ENCODE measurements at places on chromosomes 2 and 18. TPM values are rescaled to one million over a fixed set of nuclear protein-coding genes. Genes with fewer than 3 reads are reported as not detected.

DNA sequence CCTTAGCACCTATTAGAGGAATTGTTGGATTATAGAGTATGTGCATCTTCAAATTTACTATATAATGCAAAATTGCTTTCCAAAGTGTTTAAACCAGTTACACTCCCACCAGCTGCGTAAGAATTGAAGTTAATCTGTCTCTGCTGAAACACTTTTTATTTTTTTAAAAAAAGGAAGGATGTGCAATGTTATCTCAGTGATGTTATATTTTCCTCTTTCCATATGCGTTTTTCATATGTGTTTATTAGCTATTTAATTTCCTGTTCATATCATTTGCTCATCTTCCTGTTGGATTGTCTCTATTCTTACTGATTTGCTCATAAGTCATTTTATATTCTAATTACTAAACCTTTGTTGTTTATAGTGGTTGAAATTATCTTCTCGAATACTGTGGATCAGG, 63.2 kb upstream of the RFX8 start:
- no peak for DNase-seq

- DNase-seq, result no peak
These were observed 368 bp downstream of the TMEFF2 start for GRCh38 chr2:192194265-192194865.

DNA sequence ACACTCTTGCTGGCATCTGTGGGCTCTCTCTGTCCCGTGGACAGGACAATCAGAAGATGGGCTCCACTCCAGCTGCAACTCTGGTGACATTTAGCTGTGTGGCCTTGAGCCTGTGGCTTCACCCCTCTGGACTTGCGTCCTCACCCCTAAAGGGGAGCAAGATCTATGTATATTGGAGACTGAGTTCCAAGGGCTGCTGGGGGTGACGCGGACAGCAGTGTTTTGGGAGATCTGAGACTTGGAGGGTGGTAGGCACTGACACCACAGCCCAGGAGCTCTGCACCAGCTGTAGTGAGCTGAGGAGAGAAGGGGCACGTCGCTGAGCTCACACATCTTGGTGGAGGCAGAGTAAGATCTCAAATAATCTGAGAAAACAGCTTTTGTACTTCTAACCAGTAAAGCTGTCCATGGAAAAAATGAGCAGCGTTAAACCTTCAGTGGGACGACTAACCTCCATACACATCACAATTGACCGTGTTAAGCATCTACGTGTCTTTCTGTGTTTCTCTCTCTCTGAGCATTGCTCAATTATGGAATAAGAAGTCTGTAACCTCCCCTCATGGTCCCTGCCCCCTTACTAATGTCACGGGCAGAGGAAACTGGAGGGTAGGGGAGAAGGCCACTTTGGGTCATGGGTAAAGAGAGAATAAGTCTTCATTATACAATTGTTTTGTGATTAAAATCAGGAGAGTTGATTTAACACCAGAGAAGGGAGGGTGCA, 85.8 kb downstream of the SH3RF3 start:
- DNase-seq, result no peak

DNA sequence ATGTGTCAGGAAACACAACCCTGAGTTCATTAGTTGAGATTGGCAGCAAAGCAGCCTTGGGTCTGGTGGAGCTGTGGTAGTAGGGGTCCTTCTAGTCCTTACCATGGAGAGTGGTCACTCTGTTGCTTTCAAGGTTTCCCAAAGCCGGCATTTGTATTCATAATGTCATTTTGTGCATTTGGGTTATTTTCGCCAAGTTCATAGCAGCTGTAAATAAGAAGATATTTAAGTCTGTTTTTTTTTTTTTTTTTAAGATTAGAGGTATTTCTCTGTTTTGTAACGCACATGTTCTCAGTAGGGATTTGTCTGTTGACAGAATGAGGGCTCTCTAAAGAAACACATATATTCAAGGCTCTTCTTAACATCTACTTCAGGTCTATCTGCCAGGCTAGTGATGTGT, 114.1 kb downstream of the PRPF40A start:
- no peak for DNase-seq

GALR1 gene
- under 0.01 TPM for total RNA-seq

AQP12A gene
- not detected for total RNA-seq

DNA sequence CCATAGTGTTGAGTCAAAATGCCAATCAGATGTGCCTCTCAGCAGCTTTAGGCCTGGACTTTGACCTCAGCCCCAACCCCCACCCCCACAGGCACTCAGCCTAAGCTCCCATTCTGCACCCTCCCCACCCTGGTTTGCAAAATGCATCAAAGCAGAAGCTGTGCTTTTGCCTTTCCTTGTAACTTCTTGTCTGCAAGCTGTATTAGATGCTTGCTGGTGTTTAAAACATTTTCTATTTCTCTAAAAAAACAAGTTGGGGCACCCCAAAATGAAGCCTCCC, 26.6 kb upstream of the STEAP3 start:
- no peak for DNase-seq

TMEM37 gene
- 1.5 TPM for total RNA-seq

DNA sequence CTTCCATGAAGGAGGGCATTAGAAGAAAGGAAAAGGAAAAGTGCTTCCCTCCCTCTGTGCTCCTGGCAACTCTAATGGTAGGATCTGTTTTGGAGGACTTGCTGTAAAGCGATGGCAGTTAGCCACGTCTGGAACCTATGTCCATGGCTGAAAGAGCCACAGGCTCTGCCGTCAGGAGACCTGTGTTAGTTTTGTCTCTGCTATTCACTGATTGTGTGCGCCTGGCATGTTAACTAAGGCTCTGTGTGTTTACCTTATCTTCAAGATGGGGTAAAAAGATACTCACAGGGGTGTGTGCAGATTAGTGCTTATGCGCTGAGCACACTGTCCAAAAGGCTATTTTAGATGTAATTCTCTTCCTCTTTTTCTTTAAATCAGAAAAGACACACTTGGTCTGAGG, 109.8 kb upstream of the LTBP1 start:
- no peak for DNase-seq

DNA sequence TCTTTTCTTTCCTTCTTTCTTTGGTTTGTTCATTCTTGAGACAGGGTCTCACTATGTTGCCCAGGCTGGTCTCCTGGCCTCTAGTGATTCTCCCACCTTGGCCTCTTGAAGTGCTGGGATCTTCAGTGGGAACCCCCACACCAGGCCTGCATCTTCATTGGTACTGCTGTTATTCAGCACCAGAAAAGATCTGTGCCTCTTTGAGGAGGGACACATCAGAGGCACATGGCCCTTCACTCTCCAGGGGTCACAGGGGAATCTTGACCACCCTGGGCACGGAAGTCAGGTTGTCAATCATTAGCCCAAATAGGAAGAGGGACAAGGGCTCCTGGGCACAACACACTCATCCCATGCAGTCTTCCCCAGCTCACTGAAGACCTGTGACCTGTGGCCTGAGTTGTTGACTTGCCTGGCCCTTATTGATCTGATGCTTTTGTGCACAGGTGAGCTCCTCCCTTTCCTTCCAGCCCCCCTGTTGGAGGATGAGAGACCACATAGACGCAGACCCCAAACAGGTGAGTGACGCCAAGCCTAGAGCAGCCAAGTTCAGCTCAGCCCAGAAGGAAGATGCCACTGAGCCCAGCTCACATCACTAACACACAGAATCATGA, 33.0 kb upstream of the ODC1 start:
- DNase-seq, result no peak

DNA sequence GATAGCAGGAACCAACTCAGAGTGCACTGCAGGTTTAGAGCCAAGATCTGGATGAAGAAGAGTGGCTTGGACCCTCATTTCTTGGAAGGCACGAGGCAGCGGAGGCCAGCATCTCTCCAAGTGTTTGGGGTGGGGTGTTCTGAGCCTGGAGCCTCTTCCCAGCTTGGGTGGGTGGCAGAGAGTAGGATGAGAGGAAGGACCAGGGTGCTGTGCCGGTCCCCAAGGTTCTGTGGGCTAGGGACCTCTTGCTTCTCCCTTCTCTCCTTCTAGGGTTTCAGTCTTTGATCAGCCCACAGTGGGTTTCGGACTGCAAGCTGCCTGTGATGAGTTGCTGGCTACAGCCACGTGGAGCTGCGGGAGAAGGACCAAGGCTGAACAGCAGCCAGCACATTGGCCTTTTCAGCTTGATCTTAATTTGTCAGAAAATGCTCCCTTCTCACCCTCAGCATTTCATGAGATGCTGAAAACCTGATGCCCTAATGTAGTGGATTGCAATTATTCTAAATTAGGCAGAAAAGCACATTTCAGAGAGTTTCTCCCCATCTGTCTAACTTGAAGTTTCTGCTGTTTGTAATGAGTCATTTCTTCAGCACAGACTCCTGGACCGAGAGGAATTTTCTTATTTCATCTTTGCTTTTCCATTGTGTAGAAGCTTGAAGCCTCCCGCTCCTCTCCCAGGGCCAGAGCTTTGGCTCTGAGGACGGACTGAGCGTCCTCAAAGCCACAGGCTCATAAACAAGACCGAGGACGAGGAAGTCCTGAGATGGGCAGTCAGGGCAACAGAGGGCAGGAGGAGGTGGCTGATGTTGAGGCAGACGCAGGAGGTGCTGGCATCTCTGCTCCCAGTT, 99.1 kb upstream of the HDAC4 start:
- DNase-seq, result no peak

Measured in H4 (cell line).